Sciatic nerve (tissue), 2 donors: ENCODE measurements at places on chromosomes 7 and 10. TPM values are rescaled to one million over a fixed set of nuclear protein-coding genes. Genes with fewer than 3 reads are reported as not detected.

DNA sequence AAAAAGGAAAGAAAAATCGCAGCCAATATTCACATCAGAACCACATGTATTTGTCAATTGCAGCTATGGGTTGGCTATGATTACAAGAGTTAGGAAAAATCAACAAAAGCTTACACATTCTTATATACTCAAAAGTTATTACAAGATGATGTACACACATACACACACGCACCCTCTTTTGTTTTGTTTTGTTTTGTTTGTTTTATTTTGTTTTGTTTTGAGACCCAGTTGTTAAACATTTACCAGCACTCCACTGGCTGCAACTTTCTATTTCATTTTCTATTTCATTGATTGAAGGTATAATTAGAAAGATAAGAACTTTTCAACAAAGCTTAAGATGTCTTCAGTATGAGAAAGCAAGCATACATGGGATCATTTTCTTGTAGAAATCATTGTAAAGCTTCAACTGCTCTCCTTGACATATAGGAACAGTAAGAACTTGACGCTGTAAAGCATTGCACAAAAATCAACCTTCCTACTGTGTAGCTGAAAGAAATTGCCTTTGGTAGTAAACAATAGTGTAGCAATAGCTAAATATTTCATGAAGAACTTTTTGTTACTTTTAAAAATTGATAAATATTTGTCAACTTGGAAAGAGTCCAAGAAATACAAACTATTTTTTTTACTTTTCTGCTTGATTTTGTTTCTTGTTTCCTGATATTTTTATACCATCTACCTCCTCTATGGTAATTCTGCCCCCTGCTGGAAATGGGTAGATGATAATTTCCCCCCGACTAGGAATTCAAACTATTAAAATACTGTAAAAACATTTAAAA, 205.9 kb downstream of the MBL2 start:
- no peak for DNase-seq

The CDK14 gene
- total RNA-seq: 79.4 TPM

The NPSR1 gene
- not detected for total RNA-seq

- no peak for DNase-seq
These were observed 736 bp downstream of the SKIDA1 start for GRCh38 chr10:21524526-21525366.

The PHKG1 gene
- total RNA-seq: 2.7 TPM

DNA sequence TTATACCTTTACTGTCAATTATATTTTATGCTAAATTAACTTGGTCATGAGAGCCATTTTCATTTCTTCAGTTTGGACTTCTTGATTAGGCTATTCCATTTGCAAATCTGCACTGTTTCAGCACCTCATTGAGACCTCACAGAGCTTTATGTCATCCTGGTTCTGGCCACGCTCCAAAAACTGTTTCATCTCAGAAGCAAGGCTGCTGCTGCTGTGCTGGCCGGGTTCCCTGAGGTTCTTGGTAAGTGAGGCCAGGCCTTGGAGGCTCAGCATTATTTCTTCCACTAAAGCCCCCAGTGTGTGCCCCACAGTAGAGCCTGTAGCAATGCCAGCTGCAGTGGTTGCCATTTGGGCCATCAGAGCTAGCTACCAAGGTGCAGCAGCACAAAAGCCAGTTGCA, 7.8 kb upstream of the ZNF485 start:
- no peak for DNase-seq

GRCh38 chr10:12946372-12946771, 55.1 kb downstream of the CCDC3 start:
- DNase-seq: no peak

The FAM171A1 gene
- 32.6 TPM for total RNA-seq

- DNase-seq: no peak
These were observed 717.1 kb downstream of the GRID1 start for GRCh38 chr10:85649461-85649860.

The HTR5A gene
- total RNA-seq: not detected

DNA sequence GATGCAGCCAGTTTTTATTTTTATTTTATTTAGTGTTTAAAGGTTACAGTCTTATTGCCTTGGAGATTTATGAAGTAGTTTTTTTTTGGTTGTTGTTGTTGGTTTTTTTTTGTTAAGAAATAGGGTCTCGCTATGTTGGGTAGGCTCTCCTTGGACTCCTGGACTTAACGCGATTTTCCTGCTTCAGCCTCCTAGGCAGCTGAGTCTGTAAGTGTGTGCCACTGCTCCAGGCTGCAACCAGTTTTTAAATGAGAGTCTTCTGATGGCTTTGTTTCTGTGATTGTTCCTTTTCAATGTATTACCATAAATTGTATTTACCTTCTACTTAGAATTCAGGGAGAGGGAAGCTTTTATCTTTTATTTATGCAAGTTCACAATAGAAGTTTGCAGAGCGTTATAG, 62.8 kb downstream of the BICC1 start:
- no peak for DNase-seq

The RADIL gene
- 19.8 TPM for total RNA-seq

- DNase-seq: no peak
These were observed 686 bp downstream of the AASS start for GRCh38 chr7:122143376-122143750.

The ZPBP gene
- not detected for total RNA-seq

The ABCB1 gene
- 21.0 TPM for total RNA-seq

The SEMA3C gene
- total RNA-seq: 143 TPM

The MRLN gene
- total RNA-seq: not detected

DNA sequence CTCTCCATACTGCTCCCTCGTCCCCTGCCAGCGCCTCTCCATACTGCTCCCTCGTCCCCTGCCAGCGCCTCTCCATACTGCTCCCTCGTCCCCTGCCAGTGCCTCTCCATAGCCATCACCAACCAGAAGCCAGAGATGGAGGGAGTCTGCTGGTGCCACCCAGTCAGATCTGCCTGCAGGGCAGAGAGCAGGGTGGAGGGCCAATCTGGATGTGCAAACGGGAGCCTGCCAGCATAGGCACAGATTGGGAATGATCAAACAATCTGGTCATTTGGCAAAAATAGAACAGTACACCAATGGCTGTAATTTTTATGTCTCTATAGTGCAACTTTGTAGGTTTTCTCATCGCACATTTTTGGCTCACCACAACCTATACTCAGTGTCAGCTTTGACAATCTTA, 76.9 kb upstream of the LRRC4 start:
- no peak for DNase-seq

The ANKRD7 gene
- 1.0 TPM for total RNA-seq

DNA sequence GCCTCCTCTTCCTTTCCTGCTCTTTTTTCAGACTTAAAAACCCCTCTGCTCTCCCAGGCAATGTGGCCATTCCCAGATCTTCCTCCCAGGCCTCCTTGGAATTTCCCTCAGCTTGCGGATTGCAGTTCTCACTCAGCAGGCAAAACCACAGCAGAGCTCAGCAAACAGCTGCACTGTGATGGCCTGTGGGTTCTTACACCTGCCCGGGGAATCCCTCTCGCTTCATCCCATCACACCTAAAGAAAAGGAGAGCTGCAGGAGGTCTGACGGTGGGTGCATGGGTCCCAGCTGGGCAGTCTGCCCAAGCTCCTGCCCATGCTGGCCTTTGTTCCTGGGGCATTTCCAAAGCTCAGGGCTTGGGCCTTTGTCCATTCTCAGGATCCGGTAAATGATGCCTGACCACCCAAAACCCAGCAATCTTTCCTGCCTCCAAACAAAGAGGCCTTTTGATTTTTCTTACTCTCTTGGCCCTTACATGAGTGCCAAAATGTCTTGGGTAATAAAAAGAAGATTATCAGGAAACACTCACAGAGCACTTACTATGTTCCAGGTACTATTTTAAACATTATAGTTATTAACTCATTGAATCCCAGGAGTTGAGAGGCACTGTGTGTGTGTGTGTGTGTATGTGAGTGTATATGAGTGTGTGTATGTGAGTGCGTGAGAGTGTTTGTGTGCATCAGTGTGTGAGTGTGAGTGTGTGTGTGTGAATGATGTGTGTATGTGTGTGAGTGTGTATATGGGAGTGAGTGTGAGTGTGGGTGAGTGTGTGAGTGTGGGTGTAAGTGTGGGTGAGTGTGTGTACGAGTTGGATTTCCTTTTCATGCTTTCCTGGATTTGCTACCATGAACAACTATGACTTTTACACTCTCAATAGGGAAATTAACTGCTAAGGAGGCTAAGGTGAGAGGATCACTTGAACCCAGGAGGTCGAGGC, 64.5 kb upstream of the PODXL start:
- no peak for DNase-seq

DNA sequence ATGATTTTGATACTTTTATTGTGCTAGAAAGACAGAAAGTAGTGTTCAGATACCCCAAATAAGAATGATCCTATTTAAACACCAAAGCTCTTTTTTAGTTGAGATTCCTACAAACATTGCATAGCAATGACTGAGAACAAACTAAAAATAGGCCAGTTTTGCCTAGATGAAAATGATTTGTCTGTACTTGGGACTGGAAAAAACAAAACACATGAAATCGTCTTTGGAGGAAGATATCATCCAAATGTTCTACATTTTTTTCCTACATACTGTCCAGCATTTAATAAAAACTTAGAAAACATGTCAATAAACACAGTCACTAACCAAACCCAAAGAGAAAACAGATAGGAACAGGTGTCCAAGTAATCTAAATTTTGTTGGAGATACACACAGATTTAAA, 111.6 kb upstream of the MEOX2 start:
- no peak for DNase-seq

The NUTM2B gene
- 1.4 TPM for total RNA-seq

The SSC4D gene
- total RNA-seq: 0.58 TPM

GRCh38 chr7:102393467-102393866, 2.7 kb upstream of the PRKRIP1 start:
- no peak for DNase-seq

DNA sequence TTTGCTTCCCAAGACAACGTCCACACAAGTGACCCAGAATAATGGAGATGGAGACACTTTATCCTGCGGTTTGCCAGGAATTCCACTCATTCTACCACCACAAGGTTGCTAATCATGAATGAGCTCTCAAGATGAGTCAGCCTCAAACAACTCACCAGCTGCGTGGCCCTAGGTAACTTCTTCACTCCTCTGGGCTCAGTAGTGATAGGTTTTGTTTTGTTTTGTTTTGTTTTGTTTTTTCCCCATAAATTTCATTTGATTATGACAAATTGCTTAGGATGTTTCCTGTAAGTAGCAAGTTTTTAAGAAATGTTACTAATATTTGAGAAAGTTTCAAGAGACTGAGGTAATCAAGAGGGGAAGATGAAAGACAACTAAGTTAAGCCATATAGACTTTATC, 286.8 kb downstream of the PARD3 start:
- no peak for DNase-seq

DNA sequence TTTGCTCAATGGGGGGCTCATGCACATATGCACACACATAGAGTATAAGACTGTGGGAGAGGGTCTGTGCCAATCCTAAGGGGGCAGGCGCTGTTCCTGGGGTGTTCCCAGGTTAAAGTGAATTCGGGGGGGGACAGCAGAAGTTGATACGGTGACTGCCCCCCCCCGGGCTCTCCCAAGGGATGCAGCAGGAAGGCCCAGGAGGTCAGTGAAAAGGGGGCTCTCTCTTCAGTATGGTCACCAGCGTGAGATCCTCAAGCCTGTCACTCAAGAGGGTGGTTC, 32.4 kb downstream of the SPDYE6 start:
- no peak for DNase-seq

GRCh38 chr10:72332423-72333111, 22.2 kb downstream of the DNAJB12 start:
- DNase-seq: no peak

The LOXL4 gene
- total RNA-seq: 8.2 TPM

DNA sequence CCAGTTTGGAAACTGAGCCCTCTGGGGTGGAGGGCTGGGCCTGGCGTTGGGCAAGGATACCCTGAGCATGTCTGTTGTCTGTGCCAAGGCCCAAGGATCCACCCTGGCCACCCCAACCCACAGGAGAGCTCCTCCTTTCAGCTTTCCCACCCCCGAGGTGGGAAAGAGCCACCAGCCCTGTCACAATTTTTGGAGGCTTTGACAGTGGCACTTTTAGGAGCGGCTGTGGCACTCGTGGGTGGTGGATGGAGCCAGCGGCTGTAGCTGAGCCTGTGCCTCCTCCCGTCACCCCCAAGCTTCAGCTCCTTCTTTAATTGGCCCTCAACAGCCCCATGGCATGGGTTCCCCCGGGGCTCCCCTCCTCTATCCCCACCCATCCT, 18.2 kb upstream of the ZNF862 start:
- DNase-seq: no peak

GRCh38 chr7:116632384-116632783, 39.6 kb upstream of the MET start:
- no peak for DNase-seq

The DRGX gene
- not detected for total RNA-seq

DNA sequence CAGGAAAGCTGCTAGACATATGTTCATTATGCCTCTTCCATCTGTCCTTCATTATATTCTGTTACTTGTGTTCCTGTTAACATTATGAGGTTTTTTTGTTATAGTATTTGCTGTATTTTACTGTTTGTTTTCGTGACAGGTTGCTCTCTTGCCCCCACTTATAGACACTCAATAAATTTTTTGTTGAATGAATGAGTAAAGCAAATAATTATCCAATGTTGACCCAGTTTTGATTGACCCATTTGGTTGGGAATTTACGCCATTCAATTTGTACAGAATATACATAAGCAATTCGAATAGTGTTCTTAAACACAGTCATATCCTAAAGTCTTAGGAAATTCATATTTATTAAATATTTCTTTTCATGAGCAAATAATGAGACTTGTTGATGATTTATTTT, 11.8 kb downstream of the CCSER2 start:
- DNase-seq: no peak

DNA sequence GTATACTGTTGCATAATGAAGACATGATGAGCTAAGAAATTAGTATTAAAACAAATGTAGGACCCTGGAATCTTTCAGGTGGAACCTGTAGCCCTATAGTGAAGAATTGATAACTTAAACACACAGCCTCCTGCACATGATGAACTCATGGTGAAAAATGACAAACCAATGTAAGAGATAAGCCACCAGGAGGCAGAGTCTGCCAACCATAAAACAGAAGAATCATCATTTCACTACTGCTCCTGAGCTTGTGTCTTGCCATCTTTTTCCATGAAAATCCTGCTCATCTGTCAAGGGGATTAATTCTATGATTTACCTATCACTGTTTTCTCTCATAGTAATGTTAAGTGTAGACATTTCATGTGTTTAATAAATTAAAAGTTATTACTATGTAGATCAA, 363.9 kb downstream of the MALRD1 start:
- DNase-seq: no peak

The LRIT1 gene
- total RNA-seq: not detected

The PKD2L1 gene
- not detected for total RNA-seq

DNA sequence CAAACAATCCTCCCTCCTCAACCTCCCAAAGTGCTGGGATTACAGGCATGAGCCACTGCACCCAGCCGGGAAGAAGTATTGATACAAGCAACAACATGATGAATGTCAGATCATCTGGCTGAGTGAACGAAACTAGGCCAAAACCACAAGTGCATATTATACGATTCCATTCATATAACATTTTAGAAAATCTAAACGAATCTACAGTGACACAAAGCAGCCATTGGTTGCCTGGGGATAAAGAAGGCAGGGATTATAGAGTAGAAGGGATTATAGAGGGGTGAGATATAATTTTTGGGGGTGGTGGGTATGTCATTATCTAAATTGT, 11.5 kb upstream of the RHBDD2 start:
- no peak for DNase-seq

GRCh38 chr7:117041007-117041406, 87.7 kb downstream of the ST7 start:
- DNase-seq: no peak
